ENCODE measurements at places on chromosomes 3 and 15. TPM values are rescaled to one million over a fixed set of nuclear protein-coding genes. Genes with fewer than 3 reads are reported as not detected.
A peak's percentile ranks its signal among the peaks of the same experiment; 100 is the strongest.

Gene DLL4
- 16.7 TPM for polyA plus RNA-seq

Gene SAMD7
- not detected for polyA plus RNA-seq

Gene PODXL2
- polyA plus RNA-seq: 5.3 TPM

Gene NAA50
- 150 TPM for polyA plus RNA-seq

DNA sequence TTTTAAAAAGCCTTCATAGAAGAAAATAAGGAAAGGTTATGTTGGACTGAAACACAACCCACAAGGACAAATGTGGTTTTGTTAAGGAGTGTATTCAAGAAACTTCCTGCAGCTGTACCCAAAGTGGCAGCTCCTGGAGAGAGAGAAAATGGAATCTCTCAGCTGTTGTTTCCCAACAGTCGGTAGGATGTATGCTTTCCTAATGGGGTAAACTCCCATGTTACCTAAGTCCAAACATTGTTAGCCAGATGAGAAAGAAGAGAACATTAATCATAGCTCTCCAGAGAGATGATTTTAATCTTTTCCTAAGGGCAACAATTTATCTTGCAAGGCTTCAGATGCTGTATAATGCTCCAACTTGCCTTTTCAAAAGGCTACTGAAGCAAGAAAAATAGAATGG lies 22.6 kb upstream of the TEX9 start:
- no peak for DNase-seq

- peak; percentile 76 for DNase-seq
Observed at GRCh38 chr3:14853271-14853951, 34.6 kb downstream of the FGD5 start.

GRCh38 chr15:68360721-68361120 lies 71.2 kb downstream of the ITGA11 start:
- no peak for DNase-seq

GRCh38 chr3:37814547-37814946 lies 47.1 kb upstream of the CTDSPL start:
- DNase-seq: no peak

DNA sequence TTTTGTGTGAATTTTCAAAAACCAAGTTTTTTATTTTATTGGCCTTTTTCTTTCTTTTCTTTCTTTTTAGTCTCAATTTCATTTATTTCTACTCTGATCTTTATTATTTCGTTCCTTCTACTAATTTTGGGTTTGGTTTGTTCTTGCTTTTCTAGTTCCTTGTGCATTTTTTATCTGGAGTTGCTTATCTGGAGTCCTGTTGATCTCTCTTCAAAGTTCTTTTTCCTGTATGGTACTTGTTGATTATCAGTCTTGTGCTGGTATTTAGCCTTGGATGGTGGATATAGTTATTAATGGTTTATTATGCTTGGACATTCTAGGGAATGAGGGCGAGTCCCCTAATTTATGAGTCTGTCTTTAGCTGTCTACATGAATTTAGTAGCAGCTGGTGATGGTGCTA lies 64.7 kb downstream of the LARS2 start:
- DNase-seq: no peak

GRCh38 chr15:34366271-34367065 lies 528 bp downstream of the LPCAT4 start:
- DNase-seq: peak; percentile 34

DNA sequence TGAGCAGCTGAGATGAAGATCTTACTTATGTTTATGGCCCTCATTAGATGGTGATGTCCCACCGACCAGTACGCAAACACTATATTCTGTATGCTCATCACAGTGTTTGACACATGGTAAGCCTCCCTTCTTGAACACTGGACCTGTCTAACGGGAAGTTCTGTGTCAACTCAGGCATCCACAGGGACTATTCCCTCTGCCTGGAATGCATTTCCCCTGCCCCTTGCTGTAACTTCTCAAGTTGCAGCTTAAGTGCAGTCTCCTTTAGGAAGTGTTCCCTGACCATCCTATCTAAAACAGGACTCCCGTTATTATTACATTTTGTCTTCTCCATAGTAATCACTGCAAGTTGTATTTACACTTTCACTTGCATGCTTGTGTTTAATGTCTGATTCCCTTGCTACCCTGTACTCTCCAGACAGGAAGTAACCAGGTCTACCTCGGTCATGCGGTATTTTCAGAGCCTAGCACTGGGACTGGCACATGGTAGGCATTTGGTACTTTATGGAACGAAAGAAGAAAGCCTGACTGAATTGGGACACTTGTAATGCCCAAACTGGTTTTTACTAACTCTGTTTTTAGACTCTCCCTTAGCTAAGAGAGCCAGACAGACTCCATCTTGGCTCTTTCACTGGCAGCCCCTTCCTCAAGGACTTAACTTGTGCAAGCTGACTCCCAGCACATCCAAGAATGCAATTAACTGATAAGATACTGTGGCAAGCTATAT lies 8.7 kb downstream of the DET1 start:
- DNase-seq: no peak

All from hindlimb muscle (tissue), 1 donor.